ENCODE measurements at places on chromosomes 7 and 10.

DNA sequence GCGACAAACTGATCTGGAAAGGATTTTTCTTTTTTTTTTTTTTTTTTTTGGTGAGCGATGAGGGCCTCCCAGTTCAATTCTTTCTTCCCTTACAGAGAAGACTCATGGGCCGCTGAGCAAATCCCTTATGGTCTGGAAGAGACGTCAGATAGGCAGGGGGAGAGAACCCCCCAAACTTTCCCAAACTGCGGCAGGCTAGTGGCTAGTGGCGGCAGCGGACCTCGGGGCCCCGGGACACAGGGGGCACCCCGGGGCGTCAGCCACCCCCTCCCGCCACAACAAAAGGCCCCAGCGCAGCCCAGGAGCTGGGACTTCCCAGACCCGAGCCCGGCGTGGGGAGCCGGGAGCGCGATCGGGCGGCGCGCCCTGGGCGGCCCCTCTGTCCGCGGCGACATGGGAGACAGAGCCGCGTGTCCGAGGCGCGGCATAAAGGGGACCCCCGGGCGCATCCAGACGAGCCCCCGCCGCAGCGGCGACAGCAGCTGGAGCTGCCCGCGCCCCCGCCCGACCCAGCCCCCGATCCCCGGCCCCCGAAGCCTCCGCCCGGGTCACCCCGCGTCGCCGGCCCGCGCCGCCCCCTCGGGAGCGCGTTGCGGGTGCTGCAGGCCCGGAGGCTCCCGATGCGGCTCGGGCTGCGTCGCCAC, 755 bp downstream of the FAM171A1 start:
- DNase-seq = no peak

DNA sequence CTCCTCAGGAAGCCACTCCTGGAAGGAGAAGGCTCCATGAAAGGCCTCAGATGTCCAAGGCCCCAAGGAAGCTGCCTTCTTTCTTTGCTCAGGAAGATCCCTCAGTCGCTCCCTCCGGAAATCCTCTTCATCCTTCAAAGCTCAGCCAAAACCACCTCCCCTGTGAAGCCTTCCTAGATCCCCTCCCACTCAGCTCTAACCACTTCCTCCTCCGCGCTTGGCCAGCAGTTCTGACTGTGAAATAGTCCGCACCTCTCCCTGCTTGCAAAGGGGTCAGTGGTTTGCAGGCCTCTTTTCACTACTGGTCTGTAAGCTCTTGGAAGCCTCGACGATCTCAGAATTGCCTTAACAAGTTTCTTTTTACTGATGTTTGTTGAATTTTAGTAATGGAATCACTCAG, 23.9 kb downstream of the PYROXD2 start:
- no peak for DNase-seq

DNA sequence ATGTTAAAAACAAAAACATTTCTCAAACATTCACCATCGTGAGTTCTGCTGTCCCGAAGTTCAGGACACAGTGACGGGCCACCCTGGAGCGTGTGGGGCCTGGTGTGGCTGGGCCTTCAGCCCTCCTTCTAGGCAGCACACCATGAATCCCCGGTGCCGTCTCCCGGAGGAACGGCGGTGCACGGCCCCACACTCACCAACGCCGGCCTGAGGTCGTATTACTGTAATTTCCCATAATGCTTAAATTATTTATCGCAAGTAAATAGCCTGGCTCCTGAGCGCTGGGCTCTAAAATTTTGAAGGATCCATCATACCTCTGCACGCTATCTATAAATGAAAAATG, 1.4 kb downstream of the STK32C start:
- no peak for DNase-seq

DNA sequence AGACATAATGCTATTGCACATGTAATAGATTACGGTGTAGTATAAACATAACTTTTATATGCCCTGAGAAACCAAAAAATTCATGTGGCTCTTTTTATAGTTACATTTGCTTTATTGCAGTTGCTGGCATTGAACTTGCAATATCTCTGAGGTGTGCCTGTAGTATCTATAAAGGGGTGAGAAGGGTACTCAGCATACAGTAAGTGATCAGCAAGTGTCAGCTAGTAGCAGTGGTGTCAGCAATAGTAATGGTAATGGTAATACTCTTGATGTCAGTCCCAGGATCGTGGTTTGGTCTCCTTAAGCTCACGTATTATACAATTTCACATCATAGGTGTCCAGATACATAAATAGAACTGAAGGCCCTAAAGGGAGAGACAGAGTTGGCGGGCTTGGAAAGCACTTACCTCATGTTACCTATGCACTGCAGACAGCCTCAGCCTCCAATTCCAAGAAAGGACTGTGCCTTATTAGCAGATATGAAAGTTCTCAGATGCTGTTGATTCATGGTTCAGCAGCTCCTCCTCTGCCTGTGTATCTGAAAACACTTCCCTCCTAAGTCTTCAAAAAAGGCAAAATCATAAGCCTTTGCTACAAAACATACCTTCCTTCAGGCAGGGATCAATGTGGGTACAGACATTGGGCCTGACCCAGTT, 6.6 kb upstream of the GIMAP7 start:
- DNase-seq = no peak

DNA sequence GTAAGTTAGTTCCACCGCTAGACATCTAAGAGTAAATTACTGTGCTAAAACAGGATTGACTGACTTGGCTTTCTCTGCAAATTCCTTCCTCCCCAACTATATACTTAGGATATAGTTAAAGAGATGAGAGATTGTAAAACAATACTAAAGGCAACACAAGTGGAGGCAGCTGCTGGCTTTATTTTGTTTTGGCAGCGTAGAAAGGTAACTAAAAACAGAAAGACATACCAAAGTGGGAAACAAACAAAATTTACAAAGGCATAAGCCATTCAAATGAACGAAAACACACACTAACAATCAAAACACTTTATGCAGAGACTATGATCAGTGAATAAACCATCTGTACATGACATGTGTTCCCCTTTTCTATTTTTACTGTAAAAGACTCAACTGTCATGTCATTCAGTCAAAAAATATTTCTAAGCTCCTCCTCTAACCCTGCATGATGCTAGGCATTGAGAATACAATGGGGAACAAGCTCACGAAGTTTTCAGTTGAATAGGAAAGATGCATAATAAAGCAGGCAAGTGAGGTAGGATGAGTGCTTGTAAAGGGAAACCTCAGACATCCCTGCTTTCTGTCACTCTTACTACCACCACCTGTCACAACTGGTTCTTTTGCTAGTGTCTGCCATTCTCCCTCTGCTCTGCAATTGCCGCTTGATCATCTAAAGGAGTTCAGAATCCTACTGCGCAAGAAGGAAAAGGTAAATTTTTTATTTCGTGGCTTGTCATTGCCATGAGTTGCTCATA, 64.2 kb upstream of the COL1A2 start:
- DNase-seq = no peak

- no peak for DNase-seq
Observed at GRCh38 chr10:43417950-43418768, 9.2 kb upstream of the HNRNPF start.

DNA sequence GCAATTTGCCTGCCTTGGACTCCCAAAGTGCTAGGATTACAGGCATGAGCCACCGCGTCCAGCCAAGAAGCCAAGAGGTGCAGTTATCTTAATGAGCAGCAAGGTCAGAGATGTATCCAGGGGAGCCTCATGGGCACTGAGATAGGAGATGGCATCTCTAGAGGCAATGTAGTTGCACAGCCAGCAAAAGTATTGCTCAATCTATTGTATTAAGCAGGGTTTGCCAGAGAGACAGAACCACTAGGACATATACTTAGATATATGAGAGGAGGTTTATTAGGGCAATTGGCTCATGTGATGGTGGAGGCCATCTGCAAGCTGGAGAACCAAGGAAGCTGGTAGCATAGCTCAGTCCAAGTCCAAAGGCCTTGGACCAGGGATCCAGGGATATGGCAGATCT, 16.3 kb upstream of the VPS26A start:
- no peak for DNase-seq

DNA sequence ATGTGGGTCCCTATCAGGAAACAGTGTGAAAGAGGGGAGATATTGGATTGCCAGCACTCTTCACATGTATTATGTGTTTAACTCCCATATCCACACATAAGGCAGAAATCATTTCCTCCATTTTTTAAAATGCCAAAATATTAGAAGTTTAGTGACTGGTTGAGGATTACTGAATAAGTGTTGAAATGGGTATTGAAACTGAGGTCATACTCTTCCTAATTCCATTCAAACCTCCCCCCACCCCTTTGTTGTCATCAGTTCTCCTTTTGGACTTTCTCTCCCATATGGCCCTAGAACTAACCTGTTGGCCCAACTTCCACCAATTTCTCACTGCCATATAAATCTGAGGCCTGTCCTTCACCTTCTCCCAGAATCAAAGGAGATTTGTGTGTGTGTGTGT, 81.6 kb downstream of the EVX1 start:
- no peak for DNase-seq

DNA sequence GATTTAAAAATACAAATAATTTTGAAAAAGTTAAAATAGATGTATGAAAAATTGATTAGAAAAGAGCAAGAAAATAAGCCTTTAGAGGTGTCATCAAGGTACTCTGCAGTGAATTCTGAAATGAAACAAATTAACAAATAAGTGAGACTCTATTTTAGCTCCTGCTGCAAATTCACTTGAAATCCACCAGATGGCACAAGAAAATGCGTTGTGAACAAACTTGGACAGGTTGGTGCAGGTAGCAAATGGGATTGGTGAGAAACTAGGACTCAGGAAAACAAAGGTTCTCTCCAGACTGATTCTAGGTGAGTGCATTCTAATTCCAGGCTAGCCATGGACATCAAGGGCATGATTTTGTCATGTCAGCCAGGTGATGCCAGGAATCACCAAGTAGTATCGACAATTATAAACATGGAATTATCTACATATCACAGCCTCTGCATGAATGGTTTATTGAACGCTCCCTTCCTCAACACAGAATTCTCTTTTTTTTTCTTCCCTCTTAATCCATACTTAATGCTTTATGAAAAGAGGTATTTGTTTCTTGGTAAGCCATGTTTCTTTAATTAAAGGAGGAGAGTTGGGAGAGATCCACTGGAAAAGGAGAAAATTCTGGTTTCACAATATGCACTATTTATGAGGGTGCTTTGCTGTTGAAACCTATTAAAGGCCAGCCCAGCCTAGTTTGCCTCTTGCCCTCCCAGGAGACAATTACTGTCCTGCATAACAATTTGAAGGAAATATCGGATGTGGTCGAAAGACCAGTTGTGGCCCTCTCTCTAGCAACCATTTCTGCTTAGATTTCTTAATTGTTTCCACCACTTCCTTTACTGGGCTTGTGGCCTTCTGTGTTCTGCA, 118.1 kb downstream of the ZNF365 start:
- no peak for DNase-seq

DNA sequence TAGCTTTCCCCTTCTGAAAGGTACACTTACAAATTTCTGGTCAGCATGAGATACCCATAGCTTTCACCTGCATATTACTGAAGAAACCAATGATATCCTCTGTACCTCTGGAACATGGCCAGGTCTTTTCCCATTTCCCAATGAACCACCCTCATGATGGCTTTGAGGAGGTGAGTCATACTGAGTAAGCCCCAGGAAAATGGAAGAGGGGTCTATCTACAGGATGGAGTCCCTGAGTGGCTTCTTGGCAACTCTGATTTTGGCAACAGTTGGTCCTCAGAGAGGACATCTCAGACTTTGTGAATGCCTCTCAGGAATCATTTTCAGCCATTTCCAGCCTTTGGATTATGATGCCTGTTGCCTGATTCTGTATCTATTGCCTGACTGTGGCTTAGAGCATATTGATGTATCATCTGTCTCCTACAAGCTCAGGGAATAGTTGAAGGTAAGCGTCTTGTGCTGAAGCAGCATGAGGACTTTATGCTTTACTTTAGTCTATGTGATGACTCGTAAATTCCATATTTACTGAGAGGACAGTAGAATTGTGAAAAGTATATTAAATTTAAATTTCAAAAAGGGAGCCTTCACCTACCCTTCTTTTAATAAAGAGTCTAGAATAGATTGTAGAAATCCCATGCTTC, 84.7 kb upstream of the DKK1 start:
- DNase-seq = no peak

DNA sequence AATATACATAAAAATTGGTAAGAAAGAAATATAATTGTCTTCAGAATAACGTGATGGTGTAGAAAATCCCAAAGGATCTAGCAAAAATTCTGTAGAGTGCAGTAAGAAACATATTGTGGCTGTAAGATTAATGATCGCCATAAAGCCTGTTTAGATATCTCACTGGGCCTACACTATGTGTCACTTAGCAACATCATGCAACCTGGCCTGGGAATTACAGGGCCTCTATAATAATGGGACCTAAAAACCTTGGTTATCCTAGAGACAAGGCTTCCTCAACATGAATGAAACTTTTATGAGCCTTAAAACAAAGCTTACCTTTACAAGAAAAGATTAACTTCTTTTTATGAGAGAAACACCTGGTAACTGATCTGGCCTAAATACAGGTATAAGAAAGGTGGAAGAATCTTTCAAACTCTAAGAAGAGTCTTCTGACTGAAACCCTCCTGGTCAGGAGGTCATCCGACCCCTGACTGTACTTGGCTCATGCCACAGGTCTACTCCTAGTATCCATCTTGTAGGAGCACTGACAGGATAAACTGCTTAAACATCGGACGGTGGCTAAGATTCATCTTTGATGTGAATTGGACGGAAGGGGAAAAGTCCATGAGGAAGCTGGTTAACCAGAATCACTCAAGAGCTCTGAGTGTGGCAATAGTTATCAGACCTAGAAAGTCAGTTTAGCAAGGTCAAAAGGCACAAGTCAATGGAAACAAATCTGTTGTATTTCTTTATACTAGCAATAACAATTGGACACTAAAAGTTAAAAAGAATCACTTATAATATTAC, 1155.1 kb upstream of the SORCS1 start:
- no peak for DNase-seq

DNA sequence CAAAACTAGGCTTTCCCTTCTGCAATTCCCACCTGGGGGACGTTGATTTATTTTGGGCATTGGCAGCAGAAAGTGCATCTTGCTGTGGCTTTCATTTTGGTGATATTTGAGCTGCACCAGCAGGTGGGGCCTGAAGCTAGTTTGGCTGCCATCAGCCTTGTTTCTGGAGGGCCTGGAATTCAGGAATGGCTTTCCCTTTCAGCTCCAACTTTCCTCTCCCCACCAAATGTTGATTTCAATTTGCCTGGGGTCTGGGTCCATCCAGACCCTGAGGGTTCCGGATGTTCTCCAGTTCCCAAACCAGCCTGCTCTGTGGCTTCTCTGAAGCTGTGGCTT, 640.4 kb downstream of the TYW1 start:
- no peak for DNase-seq

DNA sequence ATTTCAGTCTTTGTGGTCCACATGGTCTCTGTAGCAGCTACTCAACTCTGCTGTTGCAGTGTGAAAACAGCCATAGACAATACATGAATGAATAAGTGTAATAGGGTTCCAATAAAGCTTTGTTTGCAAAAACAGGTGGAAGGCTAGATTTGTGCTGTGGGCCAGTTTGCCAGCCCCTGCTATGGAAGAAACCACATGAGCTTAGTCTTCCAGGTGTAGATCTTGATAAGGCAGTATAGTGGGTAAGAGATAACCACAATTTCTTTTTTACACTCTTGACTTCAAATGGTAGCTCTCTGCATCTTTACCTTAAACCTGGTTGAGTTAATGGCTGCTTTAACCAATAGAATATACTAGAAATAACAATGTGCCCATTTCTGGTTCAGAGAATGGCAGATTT, 135.0 kb upstream of the PALS2 start:
- DNase-seq = no peak

- no peak for DNase-seq
Observed at GRCh38 chr7:50605059-50605458, 39.9 kb upstream of the DDC start.
